Kidney epithelial cell (primary cell): ENCODE measurements at places on chromosomes 4 and X.

GRCh38 chr4:6875431-6875831 is 34.2 kb upstream of the TBC1D14 start:
- no peak for DNase-seq

- no peak for DNase-seq
Observed at GRCh38 chrX:19647731-19648588, 132.7 kb upstream of the MAP3K15 start.

DNA sequence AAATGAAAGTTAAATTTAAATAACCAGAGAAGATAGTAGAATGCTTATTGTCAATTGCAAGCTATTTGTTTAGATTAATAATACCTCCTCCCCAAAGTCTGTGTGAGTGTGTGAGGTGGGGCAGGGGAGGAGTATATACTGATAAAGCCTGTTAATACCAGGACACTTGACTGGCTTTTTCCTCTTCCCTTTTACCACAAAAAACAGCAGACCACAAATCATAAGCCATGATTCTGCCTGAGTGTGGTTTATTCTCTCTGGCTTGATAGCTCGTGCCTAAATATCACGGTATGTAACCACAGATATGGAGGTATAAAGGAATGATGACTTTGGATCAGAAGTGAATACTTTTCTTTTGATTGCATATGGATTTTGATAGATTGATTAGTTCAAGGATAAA is 21.9 kb upstream of the SCRG1 start:
- DNase-seq: no peak

GRCh38 chr4:155795991-155796390 is 37.2 kb downstream of the GUCY1B1 start:
- DNase-seq: no peak

DNA sequence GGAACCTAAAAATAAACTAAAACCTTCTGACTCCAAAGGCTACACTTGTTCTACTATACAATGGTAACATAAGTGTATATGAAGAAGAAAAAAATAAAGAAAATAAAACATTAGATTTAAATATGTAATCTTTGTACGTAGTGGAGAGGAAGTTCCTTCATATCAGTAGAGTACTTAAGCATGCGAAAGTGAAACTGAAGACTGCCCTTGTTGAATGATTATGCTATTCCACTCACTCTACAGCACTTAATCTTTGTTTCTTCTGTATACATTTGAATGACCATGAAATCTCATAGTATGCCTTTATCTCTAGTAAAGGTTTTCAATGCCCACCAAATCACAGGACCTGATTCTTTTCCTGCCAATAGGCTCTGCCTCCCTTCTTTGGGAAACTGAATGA is 78.9 kb downstream of the NDST3 start:
- DNase-seq: no peak

DNA sequence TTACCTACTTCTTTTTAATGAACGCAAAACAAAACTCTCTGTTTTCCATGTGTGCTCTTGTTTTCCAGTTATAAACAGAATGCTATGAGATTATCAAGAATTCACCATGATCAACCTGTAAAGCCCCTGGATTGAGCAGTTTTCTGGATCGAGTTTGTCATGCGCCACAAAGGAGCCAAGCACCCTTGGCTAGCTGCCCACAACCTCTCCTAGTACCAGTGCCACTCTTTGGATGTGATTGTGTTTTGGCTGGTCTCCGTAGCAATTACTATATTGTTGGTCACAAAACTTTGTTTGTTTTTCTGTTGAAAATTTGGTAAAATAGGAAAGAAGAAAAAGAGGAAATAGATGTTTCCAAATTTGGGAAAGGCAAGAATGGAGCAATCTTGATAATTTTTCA is 51.1 kb downstream of the UGT2B7 start:
- no peak for DNase-seq

DNA sequence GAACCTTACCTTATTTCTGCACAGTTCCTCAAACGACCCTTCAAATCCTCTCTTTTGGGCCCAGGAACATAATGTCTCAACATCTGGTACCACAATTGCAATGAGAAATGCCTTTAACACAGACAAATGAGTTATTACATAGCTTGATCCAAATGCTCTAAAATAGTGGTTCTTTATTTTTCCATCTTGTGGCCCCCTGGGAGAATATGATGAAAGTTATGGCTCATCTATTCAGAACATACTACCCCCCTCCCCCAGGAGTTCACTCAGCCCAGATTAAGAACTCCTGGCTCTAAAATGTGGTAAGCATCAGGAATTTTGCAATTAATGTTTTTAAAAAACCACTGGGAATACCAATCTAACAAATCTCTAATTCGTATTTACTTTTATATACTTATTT is 23.9 kb upstream of the CENPU start:
- DNase-seq: no peak

DNA sequence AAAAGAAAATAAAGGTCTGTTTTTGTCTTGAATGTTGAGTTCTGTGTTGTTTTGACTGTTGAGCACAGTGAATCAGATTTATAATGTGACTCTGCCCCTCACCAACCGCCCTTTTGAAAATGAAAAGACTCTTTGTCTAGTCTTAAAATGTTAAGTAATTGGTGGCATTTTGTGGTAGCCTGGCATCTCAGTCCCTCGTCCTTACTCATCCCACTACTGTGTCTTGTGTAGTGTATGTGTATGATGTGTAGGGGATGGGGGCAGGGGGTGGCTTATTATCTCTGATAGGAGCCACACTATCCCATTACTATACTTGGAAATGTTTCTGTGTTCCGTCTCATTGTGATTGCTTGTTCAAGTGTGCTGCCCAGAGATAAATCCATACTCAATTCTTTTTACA is 12.2 kb downstream of the KLHL34 start:
- DNase-seq: no peak

- DNase-seq: no peak
Observed at GRCh38 chr4:8147231-8147970, 11.2 kb downstream of the ABLIM2 start.

GRCh38 chr4:174464949-174465348 is 57.3 kb downstream of the HPGD start:
- DNase-seq: no peak

DNA sequence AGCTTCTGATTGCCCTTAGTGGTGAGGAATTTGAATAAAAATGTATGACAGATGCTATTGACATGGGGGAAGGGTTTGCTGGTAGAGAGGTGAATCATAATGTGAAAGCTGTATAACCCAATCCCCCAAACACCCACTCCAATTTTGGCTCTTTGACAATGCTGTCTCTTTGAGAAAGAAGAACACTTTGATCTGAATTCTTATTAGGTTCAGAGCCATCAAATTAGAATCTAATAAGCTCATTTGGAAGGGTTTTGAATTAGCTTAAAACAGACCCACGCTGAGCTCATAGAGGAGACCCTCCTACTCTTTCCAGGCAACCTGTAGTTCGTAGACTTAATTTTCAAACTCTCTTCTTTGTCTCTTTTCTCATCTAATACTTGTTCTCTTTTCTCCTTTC is 416.6 kb upstream of the ARX start:
- no peak for DNase-seq

DNA sequence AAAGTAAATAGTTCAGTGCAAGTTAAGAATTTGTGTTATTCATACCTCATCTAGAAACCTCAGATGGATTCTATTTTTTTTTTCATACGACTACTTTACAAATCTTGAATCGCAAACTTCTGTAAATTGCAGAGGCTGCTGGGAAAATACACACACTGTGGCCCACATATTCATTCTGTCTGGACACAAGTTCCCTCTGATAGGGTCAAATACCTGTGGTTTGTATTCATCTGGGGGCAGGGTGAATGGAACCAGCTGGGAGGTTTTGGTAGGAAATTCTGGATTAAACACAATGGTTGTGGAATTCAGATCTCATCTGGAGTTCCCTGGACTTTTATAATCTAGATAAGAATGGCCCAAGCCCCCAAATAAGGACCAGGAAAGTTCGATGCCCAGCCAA is 56.2 kb downstream of the SPATA18 start:
- no peak for DNase-seq

GRCh38 chrX:46819136-46819535 is 17.7 kb upstream of the RP2 start:
- DNase-seq: no peak

- no peak for DNase-seq
Observed at GRCh38 chrX:19515615-19516105, 352 bp upstream of the MAP3K15 start.

DNA sequence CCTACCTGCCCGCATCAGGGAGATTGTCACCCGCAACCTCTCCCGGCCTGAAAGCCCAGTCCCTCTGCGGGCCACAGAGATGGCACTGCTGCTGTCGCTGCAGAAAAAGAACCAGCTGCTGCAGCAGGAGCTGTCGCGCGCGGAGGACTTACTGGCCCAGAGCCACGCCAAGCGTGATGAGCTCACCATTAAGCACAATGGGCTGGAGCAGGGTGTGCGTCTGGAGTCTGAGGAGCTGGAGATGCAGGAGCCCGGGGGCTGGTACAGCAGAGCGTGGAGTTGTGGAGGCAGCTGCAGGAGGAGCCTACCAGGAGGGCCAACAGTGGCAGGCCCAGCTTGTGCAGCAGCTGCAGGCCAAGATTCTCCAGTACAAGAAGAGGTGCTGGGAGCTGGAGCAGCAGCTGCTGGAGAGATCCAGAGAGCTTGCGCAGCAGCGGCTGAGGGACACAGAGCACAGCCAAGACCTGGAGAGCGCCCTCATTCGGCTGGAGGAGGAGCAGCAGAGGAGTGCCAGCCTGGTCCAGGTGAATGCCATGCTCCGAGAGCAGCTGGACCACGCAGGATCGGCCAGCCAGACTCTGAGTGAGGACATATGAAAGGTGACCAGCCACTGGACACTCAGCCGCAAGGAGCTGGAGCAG is 11.3 kb downstream of the SMIM10L2A start:
- DNase-seq: no peak

- no peak for DNase-seq
Observed at GRCh38 chr4:57071326-57071725, 38.9 kb downstream of the IGFBP7 start.

GRCh38 chr4:141896687-141897086 is 260.3 kb downstream of the IL15 start:
- DNase-seq: no peak

DNA sequence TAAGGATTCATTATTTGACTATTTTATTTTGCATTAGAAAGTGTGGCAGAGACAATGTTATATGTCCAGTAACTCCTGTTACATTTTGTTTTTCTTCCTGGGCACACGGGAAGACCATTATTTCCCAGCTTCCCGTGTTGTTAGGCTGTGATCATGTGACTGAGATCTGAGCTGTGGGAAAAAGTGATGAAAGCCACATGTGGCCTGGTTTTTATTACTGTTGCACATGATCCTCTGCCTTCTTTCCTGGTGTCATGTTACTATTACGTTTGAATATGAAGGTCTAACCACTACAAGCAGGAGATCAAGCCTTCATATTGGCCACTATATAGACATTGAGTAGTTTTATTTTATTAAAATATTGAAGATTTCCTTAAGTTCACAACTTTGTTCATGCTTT is 28.2 kb upstream of the MID1 start:
- DNase-seq: no peak

- DNase-seq: no peak
Observed at GRCh38 chrX:56994375-56995270, 718 bp downstream of the SPIN3 start.

- no peak for DNase-seq
Observed at GRCh38 chrX:131907488-131908314, 115.4 kb upstream of the STK26 start.

DNA sequence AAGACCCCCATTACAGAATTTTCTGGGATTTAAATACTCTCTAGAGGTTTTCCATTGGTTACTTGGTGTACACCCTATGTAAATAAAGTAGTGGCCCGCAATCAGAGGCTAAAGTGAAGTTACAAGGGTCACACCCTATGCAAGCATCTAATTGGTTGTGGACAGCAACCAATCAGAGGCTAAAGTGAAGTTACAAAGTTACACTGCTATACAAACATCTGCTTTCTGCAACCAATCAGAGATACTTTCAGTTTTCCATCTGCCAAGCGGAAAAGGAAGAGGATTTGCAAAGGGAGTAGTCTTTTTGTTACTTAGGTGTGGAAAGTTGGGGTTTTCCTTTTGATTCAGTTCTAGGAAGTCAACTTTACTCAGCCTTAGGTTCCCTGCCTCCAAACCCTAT is 2.0 kb upstream of the ATRX start:
- no peak for DNase-seq

DNA sequence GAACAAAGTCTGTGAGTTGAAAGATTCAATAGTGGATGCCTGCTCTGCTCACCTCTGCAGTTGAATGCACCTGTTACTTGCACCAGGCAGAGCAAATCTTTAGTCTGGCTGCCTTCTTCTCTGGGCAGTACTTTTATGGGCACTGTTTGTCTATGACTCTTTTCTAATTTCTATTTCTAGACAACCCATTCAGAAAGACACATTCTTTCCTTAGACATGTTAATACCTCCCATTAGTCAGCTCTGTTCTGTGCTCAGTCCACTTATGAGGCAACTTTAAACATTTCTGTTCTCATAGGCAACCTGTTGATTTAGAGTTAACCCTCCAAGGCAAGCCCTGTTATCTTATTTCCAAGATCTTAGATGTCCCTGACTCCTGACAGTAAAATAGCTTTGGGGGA is 108.9 kb downstream of the SYNPO2 start:
- DNase-seq: no peak

DNA sequence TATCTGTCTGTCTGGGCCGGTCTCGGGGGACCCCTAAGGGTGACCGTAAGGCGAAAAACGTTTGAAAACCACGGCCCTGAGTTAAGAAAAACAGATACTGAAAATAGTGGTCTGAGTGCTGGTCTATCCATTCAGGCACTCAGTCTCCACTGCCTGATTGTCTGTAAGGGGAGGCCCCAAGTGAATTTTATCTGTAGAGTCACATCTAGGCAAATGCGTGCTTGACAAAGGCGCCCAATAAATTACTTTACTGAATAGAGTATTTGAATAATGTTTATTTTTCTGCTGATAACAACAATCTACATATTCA is 465 bp downstream of the HNRNPH2 start:
- DNase-seq: no peak

- DNase-seq: no peak
Observed at GRCh38 chrX:131782646-131783045, 238.8 kb downstream of the OR13H1 start.

DNA sequence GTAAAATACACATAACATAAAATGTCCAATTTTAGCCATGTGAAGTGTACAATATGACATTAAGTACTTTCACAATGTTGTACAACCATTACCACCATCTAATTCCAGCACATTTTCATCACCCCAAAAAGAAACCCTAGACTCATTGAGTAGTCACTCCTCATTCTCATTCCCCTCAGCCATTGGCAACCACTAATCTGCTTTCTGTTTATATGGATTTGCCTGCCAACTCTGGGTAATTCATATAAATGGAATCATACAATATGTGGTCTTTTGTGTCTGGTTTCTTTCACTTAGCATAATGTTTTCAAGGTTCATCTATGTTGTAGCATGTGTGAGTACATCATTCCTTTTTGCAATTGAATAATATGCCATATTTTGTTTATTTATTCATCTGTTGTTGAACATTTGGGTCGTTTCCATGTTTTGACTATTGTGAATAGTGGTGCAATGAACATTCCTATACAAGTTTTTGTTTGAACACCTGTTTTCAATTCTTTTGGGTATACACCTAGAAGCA is 43.0 kb downstream of the EIF2S3 start:
- no peak for DNase-seq

GRCh38 chr4:8269535-8270417 is at the start of gene HTRA3:
HTRA3 (plus strand) TSS chr4:8269754; CDS start chr4:8269969, 215 bp downstream.
- DNase-seq: no peak

- no peak for DNase-seq
Observed at GRCh38 chr4:76058302-76058701, 16.2 kb upstream of the ART3 start.

GRCh38 chr4:94918543-94918942 is 160.8 kb downstream of the BMPR1B start:
- DNase-seq: no peak

- no peak for DNase-seq
Observed at GRCh38 chr4:83929550-83929949, 393.6 kb downstream of the GPAT3 start.
